ENCODE measurements at places on chromosomes 1 and 21.

- DNase-seq = peak; percentile 92
These were observed 8.8 kb upstream of the FAM20B start for GRCh38 chr1:179016706-179017382.

DNA sequence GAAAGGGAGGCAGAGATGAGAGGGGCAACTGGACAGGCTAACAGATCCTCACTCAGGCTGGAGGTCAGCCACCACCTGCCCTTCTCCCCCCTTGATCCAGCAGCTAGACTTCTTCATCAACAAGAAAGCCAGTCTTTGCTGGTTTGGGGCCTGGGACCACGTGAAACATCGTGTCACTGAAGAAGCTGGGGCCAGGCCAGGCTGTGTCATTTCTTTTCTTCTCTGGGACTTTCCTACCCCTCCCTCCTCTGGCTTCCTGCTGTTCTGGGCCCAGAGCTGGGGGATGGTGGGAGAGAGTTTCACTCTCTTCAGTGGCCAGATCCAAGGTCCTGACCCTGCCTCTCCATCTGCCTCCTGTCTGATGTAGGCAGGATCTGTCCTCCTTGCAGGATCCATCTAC lies 18.1 kb upstream of the SLC26A9 start:
- DNase-seq = no peak

DNA sequence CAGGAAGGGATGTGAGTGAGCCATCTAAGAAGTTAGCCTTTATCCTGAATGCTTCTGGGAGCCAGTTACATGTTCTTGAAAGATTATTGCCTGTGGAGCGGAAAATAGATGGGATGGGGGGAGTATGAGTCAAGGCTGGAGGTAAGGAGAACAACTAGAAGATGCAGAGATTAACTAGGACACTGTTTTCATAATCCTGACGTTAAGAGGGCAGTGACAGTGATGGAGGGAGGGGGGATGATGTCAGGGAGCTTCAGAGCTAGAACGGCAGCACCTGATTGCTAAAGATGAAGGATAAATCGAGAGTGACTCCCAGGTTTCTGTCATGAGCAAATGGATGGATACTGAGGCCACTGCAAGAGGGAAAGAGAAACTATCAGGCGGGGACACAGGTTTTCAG lies 10.0 kb upstream of the RCSD1 start:
- DNase-seq = no peak

DNA sequence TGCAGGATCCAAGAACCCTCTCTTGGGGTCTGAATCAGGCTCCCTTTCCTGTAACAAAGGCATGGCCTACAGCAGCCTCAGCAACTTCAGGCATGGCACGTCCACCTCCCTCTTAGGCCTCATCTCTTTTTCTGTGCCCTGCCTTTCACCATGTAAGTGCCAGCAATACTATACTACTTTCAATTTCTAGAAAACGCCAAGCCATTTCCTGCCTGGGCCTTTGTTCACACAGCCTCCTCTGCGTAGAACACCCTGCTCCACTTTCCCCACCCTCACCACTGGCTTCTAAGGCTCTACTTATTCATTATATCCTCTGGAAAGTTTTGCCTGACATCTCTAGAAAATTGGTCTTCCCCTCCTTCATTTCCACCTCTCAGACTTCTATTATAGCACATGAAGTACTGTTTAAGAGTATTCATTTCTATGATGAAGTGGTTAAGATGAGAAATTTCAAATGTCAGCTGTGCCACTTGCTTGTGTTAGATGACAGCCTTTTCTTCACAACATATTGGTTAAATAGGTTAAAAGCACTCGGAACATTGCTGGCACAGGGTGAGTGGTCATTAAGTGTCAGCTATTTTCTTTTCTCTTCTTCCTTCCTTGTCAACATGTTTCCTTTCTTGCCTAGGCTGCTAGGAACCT lies 41.6 kb upstream of the VWA5B1 start:
- no peak for DNase-seq

- DNase-seq = no peak
These were observed 587.2 kb downstream of the PTPRU start for GRCh38 chr1:29823561-29823960.

DNA sequence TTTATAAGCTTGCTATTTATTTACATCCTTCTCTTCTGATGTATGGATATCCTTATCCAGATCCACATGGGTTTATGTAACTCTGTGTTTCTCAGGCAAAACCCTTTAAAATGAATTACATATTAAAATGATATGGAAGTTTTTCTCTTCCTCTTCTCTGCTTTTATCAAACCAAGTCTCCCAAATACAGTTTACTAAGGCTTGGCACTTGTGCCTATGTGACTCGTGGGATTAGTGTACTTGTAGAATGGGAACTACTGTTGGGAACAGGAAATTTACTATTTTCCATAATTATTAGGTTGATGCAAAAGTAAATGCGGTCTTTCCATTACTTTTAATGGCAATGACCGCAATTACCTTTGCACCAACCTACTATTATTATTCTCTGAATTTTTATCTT lies 14.8 kb downstream of the SIM2 start:
- DNase-seq = no peak

GRCh38 chr1:211127166-211127565 lies 6.8 kb downstream of the KCNH1 start:
- DNase-seq = no peak
